ENCODE measurements at places on chromosomes 5 and 9.

DNA sequence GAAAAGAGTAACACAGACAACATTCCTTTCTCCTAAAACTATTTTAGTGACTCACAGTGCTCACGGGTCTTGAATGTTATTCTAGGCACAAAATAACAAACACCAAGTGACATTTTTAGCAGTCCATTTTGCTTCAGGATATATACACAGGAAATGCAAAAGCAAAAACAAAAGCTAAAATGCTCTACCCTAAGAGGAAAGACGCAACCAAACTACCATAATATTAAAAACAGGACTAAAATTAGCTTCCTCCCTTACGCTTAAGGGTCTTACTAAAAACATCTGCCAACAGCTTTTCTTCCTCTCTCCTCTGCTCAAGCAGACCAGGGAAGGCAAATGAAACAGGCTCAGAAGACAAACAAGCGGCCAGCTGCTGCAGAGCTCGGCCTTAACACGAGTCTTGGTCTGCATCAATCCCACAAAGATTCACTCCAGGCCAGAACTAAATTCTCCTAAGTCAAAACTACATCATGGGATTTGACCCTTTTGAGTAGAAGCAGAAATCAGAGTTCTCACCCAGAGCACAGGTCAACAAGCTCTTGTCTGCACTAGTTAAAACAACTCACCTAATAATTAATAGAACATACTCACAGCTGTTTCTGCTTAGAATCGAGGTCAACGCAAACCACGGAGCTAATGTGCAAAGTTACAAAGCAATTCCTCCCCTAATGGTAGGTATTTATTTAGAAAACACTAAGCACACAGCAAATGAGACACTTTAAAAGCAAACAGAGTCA is 62.3 kb downstream of the RAPGEF1 start:
- DNase-seq: peak; percentile 78

DNA sequence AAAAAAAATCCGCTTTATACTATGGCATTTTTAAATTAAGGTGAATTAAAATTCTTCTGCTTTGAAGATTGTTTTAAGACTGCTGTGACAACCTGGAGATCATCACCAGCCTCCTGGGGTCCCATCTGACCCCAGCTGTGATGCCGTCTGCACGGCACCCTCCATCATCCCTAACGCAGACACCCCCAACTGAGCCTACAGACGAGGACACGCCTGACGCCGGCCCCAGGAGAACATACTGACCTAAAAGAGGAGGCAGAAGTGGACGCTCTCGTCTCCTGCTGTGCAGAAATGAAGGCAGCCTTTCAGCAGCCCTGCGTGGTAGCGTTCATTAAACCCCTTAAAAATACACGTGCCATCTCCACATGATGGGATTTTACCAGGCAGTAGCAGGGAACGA is 125.6 kb upstream of the PPP1R26 start:
- no peak for DNase-seq

- no peak for DNase-seq
Observed at GRCh38 chr5:132943362-132944022, 19.9 kb downstream of the AFF4 start.

- DNase-seq: no peak
Observed at GRCh38 chr5:33608344-33609041, 167.7 kb downstream of the TARS1 start.

DNA sequence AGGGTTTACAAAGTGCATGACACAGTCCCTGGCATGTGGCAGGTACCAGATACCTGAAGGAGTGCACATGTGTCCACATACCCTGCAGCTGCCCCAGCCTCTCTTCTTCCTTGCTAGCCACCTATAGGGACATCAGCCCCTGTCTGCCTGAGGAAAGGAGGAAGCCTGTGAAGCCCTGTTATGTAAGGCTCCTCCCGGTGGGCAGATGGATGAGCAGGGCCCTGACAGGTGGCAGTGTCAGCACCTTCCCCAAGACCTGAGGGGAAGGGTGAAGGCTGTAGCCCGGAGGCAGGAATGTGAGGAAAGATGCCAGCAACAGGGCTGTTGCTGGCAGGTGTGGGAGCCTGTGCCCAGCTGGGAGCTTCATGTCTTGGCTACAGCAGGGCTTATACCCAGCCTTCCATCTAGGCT is 21.7 kb downstream of the TCF7 start:
- DNase-seq: no peak

DNA sequence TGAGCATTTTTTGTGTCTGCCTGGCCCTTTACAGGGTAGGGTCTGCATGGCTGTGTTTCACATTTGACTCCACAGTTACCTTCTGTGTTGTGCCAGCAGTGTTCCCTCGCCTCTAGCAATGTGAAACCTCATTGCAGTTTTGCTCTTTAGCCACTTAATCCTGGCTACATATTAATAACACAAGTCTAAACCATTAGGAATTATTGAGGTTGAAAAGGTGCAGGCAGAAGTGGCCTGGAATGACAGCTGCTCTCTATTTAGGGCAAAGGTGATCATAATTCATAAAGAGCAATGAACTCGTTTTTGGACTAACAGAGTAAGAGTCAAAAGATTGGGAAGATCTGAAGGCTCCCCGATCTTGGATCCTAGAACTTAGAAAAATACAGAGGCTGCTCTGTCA is 176.7 kb upstream of the RAD23B start:
- no peak for DNase-seq

- no peak for DNase-seq
Observed at GRCh38 chr5:3475674-3476073, 120.0 kb upstream of the IRX1 start.

DNA sequence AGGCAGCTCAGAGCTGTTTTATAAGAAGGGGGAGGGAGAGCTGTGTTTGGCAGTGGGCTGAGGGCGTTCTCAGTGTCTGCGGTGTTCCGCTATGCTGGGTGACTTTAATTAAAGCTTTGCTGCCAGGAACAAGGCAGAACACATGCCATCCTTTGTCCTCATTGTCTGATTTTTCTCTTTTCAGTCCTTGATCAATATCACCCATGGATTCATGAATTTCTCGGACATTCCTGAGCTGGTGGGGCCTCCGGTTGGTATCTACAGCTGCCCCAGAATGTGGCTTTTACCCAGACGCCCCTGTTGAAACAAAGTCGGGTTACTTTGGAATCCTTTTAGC is 66.5 kb upstream of the TGFBR1 start:
- DNase-seq: no peak

GRCh38 chr5:171968531-171968930 is 37.9 kb downstream of the FBXW11 start:
- DNase-seq: no peak

GRCh38 chr5:145829708-145830361 is 5.3 kb downstream of the PRELID2 start:
- no peak for DNase-seq

GRCh38 chr9:38181232-38181631 is 112.2 kb upstream of the SHB start:
- DNase-seq: peak; percentile 49

DNA sequence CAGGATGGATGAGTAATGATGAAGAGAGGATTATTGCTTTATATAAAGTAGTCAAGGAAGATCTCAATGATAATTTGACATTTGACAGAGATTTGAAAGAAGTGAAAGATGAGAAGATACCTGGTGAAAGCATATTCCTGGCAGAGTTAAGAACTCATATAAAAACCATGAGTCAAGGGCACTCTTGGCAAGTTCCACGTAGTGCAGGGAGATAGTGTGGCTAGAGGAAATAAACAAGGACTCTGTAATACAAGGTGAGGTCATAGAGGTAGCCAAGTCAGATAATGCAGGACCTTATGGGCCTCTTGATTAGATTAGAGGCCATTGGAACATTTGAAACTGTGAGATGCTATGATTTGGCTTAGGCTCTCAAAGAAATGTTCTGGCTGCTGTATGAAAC is 72.3 kb downstream of the HCN1 start:
- DNase-seq: no peak

DNA sequence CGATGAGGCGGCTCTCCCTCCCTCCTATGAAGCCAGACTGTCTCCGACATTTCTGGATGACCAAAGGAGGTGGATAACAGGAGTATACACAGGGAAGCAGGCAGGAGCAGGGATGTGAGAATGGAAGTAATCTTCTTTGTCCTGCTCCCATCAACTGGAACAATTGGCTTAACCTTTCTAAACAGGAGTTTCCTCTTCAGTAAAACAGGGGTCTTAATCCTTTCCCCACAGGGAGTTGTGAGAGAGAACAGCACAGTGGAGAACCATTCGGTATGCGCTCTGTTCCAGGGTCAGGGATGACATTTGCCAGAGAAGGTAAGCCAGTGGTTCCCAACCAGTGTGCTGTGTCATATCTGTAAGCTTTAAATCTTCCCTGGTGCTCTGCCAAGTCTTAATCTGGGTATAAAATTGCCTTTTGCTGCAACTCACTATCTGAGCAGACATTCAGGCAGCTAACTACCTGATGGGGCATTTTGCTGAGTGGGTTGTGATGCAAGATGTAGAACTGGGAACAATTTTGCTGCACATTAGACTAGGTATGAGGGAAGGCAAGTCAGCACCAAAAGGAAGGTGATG is 294.8 kb upstream of the KIF2A start:
- no peak for DNase-seq

- DNase-seq: peak; percentile 57
Observed at GRCh38 chr5:171858303-171858702, 72.7 kb downstream of the SMIM23 start.

DNA sequence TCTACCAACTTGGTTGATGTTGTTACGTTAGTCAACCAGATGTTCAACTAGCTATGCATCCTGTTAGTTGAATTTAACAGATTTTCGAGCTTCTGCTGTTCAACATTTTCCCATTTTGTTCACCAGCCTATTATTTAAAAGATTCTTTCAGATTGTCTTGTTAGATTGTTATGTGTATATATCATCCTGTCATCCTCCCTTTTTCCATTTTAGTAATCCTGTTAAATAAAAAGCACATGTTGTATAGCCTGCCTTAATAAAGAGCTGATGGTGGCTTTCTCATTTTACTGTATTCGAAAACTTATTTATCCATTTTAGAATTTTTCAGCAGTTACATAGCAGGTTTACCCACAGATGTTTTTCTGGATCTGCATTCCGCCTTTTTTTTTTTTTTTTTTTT is 4.3 kb downstream of the TMEFF1 start:
- no peak for DNase-seq

DNA sequence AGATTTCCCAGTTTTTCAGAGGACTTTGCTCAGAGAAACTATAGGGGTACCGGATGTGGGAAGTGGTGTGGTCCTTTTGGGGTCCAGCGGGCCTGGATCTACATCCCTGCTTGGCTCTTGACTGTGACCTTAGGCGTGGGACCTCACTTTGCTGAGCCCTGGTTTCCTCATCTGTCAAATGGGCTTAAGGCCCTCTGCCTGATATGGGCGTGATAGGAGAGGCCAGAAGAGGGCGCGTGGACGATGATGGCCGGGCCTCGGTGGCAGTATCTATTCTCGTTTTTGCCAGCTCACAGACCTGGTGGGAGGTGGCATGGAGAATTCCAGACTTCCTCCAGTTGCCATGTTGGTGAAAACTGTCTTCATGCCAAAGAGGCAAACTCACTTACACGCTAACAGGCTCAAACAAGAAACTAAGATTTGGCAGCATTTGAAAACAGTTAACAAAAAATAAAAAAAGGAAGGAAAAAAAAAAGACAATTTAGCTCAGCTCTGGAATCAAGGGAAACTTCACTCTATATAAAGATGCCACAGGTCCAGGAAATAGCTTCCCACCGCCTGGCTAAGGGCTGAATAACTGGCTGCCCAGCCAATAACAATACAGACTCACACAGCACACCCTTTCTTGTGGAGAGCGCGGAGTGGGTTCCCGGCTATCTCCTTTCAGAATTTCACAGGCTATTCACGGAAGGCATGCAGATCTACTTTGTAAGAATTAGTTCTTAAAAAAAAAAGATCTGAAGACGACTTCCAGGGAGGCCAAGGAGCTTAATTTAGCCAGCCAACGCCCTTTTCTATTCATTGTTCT is 1.7 kb downstream of the SH3PXD2B start:
- DNase-seq: peak; percentile 55

DNA sequence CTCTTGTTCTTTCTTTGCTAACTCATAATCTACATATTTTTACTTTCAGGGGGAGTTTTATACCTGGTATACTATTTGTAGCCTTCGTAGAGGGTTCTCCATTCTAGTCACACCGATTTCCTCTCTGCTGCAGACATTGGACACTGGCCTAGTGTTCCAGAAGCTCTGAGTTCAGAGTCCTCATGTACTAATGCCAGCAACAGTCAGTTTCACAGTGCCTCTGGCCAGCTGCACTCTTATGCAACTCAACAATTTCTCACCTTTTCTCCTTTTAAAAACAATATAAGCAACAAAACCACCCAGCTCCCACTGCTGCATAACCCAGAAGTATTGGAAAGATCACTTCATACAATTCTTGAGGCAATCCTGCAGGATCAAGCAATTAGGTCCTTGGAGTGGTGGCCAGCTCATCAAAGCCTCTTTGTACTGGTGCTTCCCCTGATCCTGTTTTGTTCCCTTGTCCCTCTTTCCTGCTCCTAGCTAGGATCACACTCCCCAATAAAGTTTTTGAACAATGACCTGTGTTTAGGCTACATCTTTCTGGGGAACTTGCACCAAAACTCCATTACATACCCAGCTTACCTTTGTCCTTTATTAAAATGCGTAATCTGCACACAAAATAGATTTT is 98.1 kb upstream of the TUT7 start:
- no peak for DNase-seq

- peak; percentile 92 for DNase-seq
Observed at GRCh38 chr5:167945542-167946384, 345.7 kb upstream of the WWC1 start.

DNA sequence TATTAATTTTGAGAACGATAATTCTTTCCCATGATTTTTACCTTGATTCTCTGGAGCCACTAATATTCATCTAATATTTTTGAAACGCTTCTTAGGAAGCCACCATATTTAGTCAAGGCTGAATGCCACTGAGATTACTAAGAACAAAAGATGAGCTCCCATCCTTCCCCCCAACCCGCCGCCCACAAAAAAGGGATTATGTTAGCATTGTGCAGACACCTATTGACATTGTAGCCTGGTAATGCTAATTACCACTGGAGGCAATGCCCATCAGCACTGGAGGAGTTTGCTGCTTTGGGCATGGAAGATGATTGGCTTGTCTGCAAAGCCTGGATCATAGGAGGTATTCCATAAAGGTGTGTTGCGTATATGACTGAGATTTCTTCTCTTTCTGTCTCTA is 739.1 kb upstream of the WWC1 start:
- no peak for DNase-seq

DNA sequence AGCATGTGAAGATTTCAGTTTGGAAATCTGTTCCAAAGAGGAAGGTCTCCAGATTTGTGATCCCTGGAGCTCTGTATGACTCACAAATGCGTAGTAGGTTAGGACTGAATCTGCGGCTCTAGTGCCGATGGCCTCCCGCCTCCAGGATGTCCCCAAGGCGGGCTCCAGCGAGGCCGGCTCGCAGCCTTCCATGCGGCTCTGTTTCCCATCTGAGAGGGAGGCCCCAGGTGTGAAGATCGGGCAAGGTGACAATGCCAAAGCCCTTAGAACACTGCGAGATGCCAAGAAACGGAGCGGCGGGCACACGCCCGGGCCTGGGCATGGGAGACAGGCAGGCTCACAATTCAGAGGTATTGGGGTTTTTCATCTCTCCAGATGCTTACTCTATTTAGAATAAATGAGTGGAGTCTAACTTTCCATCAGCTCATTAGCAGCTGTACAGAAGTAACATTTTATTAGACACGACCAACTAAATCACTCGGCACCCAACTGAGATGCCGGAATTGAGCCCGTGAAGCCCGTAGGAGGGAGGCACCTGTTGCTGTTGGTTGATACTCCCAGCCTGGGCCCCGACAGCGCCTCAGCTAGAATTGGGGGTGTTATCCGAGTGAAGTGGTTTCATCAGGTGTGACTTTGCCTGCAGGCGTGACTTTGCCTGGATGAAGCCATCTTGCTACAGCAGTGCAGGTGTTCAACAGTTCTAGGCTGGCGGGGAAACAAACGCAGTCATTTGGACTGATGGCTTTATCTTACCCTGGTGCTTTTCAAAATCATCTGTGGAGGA is 7.4 kb upstream of the MRPS2 start:
- DNase-seq: no peak

GRCh38 chr9:114310471-114311450 is 12.1 kb upstream of the ORM1 start:
- no peak for DNase-seq
